ENCODE measurements at places on chromosomes 1 and 21.
A peak's percentile ranks its signal among the peaks of the same experiment; 100 is the strongest.

DNA sequence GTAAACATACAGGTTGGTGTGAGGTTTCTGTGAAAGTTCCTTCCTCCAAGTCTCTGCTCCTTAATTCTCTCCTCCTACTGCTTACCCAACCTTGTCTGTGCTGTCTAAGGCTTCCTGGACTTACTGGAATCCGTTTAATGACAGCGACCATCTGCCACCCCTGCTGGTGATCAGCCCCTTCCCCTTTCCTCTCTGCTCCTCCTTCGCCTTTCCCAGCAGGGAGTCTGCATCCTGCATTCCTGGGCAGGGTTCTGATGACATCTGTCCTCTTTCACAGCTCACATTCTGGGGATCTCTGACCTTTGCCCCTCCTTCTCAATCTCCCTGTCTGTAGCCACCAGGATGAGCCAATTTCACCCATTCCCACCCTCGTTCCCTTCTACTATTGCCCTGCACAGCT is 66.5 kb downstream of the KIRREL1 start:
- no peak for DNase-seq

DNA sequence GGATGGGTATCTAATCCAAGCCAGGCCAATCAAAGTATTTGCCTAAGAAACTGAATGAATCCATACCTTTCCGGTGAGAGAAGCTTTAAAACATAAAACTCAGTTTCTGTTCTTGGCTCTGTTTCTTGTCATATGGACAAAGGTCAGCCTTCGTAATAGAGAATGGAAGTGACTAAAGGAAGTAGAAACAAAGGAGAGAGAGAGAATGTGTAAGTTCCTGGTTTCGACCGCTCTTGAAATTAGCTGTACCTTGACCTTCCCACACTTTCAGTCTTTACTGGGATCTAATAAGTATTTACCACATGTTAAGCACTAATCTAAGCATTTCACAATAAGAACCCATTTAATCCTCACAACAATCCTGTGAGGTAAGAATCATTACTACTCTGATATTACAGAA is 19.6 kb upstream of the CLCA4 start:
- no peak for DNase-seq

- no peak for DNase-seq
Observed at GRCh38 chr21:44962403-44962966, 22.7 kb downstream of the SLX9 start.

DNA sequence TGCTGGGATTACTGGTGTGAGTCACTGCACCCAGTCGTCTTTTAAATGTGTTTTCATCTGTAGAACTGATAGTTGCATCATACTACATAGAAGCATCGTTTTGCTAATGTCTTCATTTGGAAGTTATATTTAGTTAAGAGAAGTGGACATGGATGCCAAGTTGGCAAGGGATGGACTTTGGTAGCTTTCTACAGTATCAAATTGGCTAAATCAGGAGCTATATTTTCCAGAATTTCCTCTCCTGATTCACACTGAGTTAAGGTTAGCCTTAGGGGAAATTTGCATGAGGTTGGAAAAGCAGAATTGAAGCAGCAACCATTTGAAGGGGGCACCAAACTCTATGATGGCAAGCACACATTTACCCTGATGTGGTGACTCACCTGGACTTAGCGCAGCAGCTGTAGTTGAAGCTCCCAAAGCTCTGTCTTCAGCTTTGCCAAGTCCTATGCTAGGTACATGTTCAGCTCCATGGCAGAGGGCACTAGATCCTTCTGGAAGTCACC is 43.9 kb downstream of the DUSP10 start:
- DNase-seq, result no peak

DNA sequence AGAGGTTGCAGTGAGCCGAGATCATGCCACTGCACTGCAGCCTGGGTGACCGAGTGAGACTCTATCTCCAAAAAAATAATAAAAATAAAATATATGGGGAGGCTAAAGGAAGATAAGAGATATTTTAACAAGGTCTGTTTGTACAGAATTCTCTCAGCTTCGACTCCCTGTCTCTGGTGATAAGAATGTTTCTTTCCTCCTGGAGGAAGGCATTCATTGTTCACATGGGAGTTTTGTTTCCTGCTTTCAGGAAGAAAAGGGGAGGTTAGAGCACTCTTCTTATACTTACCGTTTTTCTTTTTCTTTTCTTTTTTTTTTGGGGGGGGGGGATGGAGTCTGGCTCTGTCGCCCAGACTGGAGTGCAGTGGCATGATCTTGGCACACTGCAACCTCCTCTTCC is 2.0 kb upstream of the NAXE start:
- DNase-seq, result no peak

DNA sequence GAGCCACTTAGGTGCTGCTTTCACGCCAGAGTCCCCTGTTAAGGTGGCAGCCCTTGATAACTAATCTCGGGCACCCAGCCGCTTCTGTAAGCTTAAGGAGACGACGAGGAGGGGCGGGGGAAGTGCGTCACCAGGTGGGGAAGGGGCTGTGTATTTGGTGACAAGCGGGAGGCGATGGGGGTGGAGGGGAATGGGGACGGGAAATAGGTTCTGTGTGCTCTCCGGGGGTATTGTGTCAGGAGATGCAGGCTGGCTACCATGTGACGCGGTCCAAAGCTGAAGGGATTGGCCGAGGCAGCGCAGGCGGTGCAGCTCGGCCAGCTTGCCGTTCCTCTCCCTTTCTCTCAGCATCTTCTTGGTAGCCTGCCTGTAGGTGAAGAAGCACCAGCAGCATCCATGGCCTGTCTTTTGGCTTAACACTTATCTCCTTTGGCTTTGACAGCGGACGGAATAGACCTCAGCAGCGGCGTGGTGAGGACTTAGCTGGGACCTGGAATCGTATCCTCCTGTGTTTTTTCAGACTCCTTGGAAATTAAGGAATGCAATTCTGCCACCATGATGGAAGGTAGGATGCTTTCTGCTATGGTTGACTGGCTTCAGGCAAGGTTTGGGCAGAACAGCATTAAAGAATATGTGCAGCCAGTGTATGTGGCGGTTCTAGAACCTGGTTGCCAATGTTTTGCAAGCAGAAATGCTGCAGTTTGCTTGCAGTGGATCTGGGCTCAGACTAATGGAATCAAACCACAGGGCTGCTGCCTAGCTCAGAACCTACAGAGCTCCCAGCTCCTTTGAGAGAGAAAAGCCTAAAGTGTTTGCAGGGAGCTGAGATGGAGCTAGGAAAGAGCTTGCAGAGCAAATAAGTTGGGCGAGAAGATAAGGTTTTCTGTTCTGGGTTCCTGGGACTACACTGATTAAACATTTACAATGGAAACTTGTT is at the start of gene SGIP1:
SGIP1 (plus strand) TSS at position 350 of the 937 bp plus-strand sequence; CDS start at position 556, 206 bp downstream.
- DNase-seq, result no peak

DNA sequence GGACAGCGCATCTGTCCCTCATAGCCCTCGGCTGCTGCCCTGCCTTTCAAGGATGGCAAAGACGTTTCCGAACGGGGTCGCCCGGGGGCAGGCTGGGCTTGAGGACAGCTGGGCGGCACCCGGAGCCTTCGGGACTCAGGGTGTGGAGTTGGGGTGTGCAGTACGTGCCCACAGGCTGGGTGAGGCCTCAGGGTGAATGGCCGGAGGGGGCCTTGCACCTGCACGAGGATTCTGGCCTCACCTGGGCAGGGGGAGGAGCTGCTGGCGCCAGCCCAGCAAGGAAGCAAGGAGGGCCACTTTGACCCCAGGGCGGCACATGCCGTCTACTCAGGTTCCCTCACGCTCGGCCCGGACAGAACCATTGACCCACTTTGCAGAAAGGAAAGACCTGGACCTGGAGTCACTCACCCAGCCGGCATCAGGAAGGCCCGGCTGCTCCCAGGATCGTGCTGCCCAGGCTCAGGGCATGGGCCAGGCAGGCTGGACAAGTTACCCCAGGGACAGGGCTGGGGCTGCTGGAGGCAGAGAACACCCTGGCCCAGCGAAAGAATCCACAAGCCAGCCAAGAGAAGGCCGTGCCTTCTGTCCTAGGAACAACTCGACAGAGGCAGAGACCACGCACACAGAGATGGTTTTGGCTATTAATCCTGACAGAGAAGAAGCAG is 65.1 kb upstream of the TTC34 start:
- DNase-seq, result no peak

DNA sequence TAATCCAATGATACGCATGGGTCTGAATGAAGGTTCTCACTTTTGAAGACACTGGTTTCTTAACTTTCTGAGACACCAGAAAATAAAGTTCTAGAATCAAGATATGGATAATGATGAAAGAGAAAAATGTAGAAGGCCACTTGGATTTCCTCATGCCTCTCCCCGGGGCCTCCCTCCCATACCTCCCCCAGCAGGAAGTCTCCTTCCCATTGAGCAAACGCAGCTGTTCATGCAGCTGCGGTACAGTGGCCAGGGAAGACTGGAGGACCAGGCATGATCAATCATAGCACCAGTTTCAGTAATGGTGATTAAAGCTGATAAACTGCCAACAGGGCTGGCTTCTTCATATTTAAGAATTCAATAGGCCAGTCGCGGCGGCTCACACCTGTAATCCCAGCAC is 10.9 kb upstream of the UBR4 start:
- no peak for DNase-seq

DNA sequence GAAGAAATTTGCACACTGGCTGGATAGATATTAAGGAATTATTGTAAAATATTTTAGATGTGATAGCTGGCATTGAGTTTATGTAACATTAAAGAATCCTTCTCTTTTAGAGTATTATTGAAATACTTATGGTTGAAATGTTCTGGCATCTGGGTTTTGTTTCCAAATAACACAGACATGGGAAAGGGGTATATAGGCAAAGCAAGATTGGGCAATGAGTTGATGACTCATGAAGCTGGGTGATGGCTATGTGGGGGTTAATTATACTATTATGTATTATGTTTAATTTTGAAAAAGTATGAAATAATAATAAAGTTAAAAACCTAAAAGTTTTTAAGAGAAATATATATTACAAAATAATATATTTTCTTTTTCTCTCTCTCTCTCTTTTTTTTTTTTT is 12.5 kb upstream of the PTPN14 start:
- DNase-seq, result no peak

DNA sequence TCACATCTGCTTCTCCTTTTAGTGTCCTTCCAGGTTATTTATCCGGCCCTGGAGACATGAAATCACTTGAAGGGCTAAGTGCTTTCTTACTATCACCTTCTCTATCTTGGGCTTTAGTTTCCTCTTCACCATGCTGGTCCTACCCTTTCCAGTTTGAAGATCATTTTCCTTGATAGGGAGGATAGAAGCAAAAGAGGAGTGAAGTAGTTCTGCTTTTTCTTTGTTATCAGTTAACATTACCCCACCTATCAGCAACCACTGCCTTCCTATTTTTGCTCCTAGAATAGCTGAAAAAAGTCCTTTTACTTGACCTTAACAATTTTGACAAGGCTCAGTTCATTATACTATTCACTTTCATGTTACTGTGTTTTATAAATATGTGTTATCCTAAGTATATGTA is 19.4 kb downstream of the RGL1 start:
- no peak for DNase-seq

GRCh38 chr1:49424782-49425181 is 599.0 kb downstream of the AGBL4 start:
- DNase-seq, result no peak

DNA sequence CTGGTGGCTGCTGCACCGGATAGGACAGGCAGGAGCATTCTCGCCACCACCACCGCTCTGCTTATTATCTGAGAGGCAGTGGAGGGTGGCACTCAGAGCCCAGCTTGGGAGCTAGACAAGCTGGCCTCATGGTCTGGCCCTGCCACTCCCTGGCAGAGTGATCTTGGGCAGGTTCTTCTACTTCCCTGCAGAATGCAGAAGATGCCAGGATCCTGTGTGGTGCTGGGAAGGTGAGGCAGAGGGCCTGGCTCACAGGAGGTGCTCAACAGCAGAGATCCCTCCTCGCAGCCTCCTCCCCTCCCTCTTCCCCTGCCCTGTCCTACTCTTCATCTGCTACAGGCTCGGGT is 60.4 kb downstream of the ARHGEF10L start:
- no peak for DNase-seq

- no peak for DNase-seq
Observed at GRCh38 chr1:86460998-86461397, 7.7 kb upstream of the CLCA1 start.

DNA sequence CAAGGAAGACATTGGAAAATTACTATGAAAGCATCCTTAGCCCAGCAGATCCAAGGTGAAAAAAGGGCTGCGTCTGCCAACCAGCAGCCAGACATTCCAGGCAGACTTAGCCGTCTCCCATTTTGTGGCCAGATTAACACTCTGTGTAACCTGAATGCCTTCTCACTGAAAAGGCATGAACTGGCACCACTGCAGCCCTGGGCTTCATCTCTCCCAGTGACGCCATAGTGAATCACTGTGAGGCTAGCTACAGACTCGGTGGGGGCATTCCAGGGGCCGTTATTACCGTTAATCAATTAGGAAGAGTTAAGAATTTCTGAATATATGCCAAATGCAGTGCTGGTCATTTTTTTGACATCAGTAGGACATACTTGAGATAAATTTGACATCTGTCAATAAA is 627.4 kb downstream of the LMO4 start:
- no peak for DNase-seq

GRCh38 chr1:82446236-82446635 is 645.5 kb downstream of the ADGRL2 start:
- no peak for DNase-seq

GRCh38 chr1:206922524-206922923 is 783 bp upstream of the FCMR start:
- no peak for DNase-seq

GRCh38 chr1:183368213-183369108 is 49.7 kb downstream of the NMNAT2 start:
- no peak for DNase-seq

DNA sequence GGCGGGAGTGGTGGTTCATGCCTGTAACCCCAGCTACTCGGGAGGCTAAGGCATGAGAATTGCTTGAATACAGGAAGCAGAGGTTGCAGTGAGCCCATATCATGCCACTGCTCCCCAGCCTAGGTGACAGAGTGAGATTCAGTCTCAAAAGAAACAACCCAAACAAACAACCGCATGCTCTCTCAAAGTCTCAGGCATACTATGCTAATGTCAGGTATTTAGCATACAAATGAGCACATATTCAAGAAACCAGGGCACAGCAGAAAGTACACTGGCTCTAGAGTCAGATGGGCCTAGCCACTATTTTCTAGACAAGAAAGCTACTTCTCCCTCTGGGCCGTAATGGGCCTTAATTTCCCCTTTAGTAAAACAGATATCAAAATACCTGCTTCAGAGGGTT is 55.0 kb downstream of the ELAVL4 start:
- no peak for DNase-seq

- peak; percentile 83 for DNase-seq
Observed at GRCh38 chr1:145964328-145965118, at the start of the genes ANKRD34A and POLR3GL. Gene ANKRD34A, minus strand, starts transcription at chr1:145964575. Its CDS starts 2,816 bp downstream, at chr1:145961759. Gene POLR3GL, plus strand, starts transcription at chr1:145964690. Its CDS starts 10,176 bp downstream, at chr1:145974866.

DNA sequence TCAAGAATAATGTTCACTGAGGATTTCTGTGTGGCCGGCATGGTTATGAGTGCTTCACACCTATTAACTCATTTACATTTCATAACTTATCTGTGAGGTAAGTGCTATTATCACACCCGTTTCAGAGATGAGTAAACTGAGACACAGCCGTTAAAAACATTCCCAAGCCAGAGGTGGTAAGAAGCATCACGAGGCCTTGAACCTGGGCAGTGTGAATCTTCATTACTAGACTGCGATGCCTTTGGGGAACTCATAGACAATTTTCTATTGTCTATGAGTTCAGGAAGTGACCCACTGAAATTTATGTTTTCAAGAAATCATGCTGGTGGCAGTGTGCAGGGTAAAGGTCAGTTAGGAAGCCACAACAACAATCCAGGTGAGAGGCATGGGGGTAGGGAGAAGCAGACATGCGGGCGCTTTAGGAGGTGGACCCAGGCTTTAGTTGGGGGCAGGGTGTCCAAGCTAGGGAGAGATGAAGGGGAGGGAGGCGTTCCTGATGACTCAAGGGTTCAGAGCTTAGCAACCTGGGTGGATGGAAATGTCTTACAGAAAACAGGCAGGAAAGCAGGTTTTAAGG is 14.5 kb downstream of the GNG12 start:
- no peak for DNase-seq

- no peak for DNase-seq
Observed at GRCh38 chr1:169858467-169858866, 35.2 kb downstream of the SCYL3 start.

GRCh38 chr1:32199043-32199716 is 1.2 kb upstream of the CCDC28B start:
- no peak for DNase-seq

Measured in stimulated activated CD8-positive, alpha-beta memory T cell treated with anti-CD3 and anti-CD28 coated beads, Interleukin-4, amount 100 ng/mL, for 4 hours (primary cell).